ENCODE measurements at places on chromosomes 4 and X.

DNA sequence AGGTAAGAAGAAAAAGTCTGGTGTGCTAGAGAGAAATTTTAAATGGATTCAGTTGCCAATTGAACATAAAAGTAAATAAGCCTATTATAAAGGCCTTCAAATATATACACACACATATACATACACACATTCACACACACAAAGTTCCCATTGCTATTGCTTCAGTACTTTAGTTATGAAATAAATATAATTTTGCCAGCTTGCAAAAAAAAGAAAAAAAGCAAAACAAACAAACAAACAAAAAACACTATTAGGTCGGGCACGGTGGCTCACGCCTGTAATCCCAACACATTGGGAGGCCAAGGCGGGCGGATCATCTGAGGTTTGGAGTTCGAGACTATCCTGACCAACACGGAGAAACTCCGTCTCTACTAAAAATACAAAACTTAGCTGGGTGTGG is 80.3 kb downstream of the SPIN4 start:
- DNase-seq = no peak

DNA sequence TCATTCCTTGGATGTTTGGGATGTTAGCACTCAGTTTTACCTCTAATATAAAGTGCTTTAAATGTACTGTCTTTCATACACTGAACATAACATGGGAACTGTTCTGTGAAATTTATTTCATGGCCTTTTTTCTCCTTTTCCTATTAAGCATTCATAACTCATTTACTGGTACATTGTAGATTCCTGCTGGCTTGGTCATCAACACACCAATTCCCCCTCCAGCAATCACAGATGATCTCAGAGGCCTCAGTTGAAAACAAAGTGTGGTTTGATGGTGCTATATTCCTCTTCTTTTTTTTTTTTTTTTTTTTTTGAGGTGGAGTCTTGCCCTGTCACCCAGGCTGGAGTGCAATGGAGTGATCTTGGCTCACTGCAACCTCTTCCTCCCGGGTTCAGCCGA is 61.9 kb upstream of the FAM47B start:
- no peak for DNase-seq

- no peak for DNase-seq
Observed at GRCh38 chrX:76428243-76429130, 977 bp downstream of the MAGEE1 start.

DNA sequence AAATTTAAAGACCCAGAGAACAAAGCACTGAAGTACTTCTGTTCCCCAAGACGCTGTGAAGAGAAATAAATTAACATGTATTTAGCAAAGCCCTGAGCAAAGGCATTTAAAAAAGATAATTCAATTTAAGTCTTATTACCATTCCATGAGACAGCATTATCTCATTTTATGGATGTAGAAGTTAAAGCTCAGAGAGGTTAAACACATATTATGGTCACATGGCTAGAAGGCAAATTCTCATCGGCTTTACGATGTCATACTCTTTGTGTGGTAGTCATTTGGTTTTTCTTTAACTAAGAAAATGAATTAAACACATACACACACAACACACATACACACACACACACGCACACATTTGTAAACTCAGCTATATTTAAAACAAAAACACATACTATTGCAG is 262.7 kb downstream of the HS3ST1 start:
- no peak for DNase-seq

DNA sequence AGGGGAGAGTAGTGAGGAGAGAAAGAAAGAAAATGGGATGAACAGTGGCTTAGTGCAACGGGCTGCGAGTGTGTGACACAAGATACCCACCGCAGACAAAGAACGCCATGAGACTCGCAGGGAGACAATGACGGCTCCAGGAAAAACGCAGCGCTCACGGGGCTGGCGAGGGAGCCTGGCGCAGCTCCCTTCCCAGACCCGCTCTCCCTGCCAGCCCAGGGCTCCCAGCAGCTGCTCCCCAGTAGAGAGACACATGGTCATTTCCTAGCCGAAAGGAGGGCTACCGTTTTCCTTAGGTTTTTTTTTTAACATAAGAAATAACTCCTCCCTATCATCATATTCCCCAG is 149.5 kb downstream of the MAML3 start:
- no peak for DNase-seq

DNA sequence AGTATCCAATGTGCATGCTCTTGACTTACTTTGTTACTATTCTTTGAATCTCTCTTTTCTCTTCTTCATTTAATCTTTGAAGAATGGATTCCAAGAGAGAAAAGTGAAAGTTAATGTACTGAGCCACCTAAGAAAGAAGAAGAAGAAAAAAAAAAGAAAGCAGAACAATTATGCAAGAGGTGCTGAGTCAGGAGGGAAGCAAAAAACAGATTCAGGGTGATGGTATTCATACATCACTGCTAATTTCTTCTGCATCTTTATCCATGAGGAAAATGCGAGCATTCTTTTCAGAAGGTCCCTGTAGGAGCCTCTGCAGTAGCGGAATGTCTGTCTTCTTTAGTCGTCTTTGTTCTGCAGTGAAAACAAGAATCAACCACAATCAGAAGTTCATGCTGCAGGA is 43.9 kb downstream of the RASSF6 start:
- DNase-seq = no peak

DNA sequence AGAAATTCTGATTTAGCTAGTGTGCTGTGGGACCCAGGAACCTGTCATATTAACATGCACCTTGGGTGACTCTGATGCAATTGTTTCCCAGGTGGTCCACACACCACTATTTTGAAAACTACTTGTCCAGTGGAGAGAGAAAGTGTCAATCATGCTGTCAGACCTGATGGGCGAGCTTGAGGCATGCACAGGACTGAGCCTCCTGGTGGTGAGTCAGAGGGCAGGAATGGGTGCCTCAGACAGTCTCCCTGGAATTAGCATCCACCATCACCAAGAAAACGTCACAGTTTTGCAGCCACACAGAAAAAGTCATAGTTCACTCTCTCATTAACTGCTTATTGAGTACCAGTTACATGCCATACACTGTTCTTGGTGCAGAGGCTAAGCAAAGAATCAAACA is 181.8 kb upstream of the MAOA start:
- DNase-seq = no peak

GRCh38 chrX:40423299-40423698 is 157.5 kb upstream of the ATP6AP2 start:
- no peak for DNase-seq

DNA sequence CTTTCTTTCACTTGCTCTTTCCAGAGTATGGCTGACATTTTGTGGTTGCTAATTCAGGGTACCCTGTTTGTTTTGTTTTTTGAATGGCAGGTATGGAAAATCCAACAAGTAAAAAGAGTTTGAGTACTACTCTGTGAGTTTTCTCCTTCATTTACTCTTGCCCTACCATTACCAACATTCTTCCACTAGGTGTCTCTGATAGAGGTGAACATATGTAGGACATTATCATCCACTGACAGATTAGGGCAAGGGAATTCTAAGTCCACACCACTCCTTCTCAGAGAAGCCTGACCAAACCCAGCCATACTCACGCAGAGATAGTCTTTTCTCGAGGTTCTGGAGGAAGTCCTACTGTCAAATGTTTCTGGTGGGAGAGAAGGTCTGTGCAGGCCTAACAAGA is 36.7 kb upstream of the HDAC8 start:
- no peak for DNase-seq

DNA sequence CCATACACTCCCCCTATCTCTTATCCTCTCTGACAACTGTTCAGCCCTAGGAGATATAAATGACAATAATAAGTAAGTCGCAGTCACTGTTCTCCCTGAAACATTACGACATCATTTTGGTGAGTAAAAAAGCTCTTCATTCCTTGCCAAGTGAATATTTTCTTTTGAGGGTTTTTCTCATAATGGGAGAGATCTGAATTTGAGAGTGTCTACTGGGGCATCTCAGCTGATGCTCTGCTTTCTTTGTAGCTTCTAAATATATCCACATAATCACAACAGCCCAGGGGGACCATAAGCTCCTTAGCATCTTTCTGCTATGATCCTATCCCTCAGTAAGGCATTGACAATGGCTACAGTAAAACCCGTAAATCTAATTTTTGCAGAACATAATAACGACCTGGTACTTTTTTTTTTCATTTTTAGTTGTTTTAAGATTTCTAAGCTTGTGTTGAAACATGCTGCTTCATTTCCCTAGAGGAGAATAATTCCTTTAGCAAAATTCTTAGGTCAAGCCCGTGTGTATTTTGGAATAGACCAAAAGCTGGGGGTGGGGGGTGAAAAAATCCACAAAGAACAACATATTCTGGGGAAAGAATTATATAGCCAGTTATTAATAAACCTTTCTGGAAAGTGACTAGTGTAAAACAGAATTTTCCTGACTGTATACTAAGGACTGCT is 78.1 kb upstream of the GPM6B start:
- DNase-seq = peak; percentile 27

DNA sequence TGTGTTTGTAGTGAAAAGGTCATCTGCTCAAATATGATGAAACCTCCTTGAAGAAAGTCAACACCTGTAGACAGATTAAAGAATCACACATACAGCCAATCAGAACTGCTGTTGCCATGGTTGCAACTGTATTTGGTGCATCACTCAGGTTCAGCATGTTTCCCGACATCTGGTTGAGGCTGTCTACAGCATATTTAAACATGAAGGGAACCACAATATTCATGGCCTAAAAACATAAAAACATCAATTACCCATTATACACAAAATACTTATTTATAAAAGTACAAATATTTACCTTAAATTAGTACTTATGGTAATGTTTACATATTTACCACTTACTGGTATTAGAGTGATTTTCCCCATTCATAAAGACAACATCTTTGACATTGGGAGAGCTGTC is 79.7 kb downstream of the ABCB7 start:
- no peak for DNase-seq

DNA sequence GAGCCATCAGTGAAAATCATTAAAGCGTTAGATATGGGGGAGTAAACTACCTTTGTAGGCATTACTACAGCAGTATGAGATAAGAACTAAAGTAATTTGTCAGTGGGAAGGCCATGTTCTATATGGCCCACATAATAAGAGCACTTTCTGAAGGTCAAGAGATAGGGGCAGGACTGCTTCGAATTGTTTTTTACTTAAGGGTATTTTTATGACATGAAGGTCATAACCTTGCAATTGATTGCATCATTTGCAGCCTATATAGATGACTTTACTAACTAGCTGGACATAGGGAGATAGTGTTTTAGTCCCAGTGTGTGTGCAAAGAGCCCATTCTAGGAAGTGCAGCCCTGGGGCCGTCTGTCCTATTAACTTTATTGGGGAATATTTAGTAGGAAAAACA is 23.6 kb upstream of the GC start:
- no peak for DNase-seq

- DNase-seq = no peak
Observed at GRCh38 chr4:24164054-24164693, 274.3 kb upstream of the PPARGC1A start.

DNA sequence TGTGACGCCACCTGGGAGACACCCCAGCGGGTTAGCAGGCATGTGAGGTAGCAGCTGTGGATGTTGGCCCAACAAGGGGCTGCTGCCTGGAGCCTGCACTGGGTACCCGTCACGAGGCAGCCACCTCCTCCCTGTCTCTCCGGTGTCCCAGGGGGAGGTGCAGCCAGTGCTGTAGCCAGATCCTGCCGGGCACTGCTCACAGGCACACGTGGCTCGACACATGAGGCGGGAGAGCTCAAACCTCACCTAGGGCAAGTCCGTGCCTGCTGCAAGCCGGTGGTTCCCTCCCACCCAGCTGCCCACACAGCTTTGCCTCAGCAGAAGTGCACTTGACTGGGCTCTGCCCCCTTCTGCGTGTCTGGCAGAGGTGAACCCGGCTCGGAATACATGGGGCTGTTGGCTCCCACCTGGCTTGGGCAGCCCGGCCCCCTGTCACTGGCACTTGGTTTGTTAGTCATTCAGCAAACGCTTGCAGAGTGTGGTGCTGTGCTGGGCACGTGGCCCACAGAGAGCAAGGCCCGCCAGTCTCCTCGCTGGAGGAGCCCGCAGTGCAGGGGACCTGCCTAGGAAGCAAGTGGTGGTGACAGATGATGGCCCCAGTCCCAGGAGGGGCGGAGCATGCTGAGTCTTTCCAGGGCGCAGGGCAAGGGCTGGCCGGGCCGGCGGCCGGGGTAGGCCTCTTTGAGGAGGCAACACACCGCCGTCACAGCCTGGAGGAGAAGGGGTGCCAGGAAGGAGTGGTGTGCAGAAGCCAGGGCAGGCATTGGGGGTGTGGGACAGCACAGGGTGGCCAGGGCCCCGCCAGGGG is 10.1 kb upstream of the SH3TC1 start:
- no peak for DNase-seq

- no peak for DNase-seq
Observed at GRCh38 chr4:140153419-140153717, 616 bp downstream of the MAML3 start.

DNA sequence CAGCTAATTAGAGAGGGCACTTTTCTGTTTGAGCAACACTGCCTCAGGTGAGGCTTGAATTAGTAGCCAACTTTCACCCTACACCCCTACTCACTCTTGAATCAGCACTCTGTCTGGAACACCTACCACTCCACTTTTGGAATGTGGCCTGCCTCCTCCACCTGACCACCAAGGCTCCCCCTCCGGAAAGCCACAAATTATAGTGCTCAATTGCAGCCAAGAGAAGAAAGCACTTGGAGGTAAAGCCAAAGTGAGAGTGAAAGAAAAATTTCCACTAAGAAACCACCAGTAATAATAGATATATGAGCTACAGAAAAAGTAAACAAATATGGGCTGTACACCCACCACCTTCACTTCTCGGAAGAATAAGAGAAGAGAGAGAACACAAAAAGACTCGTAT is 41.1 kb downstream of the PPP3CA start:
- no peak for DNase-seq

GRCh38 chrX:129836827-129837226 is 6.9 kb downstream of the ZDHHC9 start:
- no peak for DNase-seq

DNA sequence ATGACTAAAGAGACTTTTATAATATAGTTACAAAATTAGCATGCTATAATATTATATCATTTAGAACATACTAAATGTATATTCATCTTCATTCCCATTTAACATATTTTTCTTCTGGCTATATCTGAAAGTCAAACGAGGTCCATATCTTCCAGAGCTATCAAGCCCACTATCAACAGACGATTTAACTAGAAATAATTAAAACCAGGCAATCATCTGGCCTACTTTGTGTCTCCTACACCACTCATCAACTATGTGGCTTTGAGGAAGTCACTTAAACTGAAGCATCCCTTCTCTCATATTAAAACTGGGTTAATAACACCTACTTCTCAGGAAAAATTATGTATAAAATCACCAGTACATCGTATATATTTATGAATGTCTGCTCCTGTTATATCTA is 1330.5 kb upstream of the PABPC4L start:
- DNase-seq = no peak

Measured in brain pericyte (primary cell).